EH (cell line): ENCODE measurements at places on chromosomes 4 and X.

DNA sequence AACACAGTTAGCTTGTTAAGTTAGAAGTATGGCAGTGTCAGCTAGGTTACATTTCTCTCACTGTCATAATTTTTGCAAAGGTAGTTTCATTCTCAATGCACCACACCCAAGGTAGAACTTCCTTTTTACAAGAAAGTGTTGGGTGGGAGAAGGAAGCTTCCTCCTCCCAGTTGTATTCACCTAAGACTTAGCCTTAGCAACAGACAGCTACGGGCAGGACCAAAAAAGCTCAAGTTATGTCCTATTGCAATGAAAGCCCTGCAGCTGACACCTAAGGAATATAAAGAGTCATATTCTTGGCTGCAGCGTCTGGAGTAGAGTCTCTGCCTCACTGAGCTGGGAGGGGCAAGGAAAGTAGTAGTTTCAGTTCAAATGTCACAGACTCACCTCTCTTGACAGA lies 25.1 kb upstream of the PRDM8 start:
- no peak for DNase-seq

DNA sequence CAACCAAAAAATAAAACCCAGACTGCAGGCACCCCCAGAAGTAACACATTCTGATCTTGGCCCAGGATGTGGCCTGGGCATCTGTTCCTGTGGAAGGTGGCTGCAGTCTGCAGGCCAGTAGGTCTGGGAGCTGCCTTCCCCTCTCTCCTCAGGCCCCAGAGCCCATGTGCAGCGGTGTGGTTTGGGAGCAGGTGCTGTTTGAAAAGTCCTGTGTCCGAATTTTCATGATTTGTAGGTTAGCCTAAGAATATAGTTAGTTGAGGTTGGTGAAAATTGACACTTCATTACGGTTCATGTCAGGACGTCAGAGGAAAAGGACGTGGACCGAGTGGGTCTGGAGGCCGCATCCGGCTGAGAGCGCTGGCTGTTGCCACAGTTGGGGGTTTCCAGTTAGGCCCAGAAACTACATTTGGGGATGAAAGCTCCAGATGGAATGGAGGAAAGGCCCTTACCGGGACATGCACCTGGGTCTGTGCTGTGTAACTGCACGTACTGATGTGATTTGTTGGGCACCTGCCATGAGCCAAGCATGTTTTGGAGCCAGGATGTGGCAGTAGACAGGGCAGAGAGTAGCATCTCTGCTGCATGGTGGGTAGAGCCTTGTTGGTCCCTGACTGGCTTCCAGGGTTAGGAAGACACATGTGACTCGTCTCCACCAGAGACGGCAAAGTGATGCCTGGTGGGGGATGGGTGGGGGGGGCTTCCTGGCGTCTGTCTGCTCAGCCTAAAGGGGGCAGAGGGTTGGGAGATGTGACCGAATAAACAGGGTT lies 21.7 kb upstream of the HGFAC start:
- DNase-seq, result no peak

GRCh38 chr4:188254211-188254610 lies 115.0 kb downstream of the TRIML1 start:
- no peak for DNase-seq

DNA sequence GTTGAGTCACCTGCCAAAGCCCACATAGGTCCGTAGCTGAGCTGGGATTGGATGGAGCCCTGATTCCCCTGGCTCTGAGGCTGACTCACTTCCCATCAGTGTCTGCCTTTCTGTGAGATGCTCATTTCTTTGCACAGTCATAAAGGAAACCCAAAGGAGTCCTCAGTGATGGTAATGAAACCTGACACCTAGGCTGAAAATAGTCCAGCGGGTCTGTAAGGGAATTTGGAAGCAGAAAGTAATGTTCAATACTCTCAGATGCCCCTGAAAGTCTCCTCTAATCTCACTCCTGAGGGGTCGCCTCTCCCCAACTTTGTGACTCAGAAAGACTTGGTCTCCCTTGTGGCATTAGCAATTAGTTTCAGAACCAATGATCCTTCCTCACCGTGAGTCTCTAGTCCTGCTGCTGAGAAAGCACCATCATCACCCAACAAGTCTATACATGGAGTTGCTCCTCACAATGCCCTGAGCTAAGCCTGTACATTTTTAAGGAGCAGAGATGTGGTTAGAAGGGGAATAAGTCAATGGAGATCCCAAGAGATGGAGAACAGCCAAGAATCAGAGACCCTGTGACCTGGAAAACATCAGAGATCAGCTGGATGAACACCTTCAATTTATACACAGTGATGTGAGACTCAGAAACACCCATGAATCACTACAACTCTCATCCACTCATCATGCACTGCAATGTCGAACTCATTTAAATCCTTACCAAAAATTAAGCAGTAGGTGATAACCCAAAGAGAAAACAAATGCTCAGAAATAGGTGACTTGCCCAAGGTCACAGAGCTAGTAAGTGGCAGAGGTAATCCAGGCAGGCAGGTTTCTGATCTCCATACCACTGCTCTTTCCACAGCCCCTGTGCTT lies 219.0 kb upstream of the CPEB2 start:
- DNase-seq, result peak; percentile 31
